ENCODE measurements at places on chromosomes 16 and 17.

GRCh38 chr16:58494981-58495520, 4.9 kb upstream of the NDRG4 start:
- DNase-seq, result peak; percentile 98

DNA sequence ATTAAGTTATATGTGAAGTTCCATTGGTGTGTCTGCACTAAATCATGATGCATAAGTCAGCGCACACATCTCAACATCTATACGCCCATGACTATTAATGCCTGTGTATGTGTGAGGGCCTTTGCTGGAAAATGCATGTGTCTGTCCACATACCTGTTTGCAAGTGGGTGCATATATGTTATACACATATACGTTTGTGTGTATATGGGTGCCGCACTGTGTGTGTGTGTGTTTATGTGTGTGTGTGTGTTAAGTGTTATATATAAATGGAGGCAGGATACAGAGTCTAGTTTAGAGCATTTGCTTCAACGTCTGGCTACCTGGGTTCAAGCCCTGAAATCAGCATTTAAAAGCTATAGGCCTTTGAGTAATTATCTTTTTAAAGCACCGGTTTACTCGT, 19.5 kb downstream of the GP2 start:
- no peak for DNase-seq

DNA sequence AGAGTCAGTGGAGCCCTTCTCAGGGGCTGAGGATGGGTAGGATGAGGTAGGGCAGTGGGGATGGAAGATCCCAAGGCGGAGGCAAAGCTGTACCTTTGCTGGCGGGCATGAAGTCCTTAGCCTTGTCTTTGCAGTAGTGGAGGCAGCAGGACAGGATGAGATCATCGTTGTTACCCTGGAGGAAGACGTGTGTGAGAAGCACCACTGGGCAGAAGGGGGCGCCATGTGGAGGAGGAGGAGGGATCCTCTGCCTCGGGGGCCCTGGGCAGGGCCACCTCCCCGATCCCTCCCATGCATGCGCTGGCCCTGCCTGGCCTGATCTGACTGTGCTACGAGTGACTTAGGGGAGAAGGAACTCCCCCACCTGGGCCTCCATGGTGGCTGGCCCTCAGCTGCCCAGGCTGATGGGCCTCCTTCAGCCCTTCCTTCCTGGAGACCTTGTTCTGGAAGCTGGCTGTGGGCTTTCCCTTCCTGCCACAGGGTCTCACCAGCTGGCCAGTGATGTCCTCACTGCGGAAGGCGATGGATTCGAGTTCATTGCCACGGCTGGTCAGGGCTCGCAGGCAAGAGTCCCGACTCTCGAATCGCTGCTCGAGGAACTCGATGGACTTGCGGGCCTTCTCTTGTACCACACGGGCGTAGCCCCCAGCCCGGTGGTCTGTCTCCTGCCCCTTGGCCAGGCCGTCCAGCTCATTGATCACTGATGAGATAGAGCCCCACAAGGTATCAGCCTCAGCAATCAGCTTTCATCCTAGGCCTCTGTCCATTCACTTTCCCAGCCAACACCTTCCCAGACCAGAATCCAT, 10.3 kb downstream of the HIC1 start:
- DNase-seq, result no peak

DNA sequence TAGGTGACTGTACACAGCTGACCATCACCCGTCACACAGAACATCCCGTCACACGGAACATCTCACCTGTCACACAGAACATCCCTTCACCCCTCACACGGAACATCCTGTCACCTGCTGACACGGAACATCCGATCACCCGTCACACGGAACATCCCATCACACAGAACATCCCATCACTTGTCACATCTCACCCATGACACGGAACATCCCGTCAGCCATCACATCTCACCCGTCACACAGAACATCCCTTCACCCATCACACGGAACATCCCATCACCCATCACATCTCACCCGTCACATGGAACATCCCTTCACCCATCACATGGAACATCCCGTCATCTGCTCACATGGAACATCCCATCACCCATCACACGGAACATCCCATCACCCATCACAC, 3.8 kb downstream of the CPNE7 start:
- no peak for DNase-seq

DNA sequence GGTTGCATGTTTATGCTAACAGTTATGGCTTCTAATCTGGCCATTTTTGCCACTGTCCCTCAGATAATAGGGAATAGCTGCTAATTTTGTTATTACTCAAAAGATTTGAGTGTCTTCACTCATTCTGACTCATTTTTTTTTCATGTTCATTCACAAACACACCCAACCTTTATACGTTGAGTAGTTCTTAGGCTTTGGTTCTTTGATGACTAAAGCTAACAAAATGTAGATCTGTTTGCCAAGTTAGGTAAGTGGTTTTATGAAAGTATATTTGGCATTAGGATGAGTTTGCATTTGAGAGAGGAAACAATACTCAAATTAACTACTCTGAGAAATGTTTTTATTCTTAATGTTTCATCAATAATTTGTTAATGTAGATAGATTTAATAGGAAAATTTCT, 3.6 kb downstream of the MAP2K4 start:
- DNase-seq, result no peak

- no peak for DNase-seq
Observed at GRCh38 chr17:68249354-68249765, 1.5 kb downstream of the AMZ2 start.

GRCh38 chr16:77496934-77497333, 62.1 kb upstream of the ADAMTS18 start:
- no peak for DNase-seq

- no peak for DNase-seq
Observed at GRCh38 chr17:53570731-53571130, 252.0 kb upstream of the KIF2B start.

DNA sequence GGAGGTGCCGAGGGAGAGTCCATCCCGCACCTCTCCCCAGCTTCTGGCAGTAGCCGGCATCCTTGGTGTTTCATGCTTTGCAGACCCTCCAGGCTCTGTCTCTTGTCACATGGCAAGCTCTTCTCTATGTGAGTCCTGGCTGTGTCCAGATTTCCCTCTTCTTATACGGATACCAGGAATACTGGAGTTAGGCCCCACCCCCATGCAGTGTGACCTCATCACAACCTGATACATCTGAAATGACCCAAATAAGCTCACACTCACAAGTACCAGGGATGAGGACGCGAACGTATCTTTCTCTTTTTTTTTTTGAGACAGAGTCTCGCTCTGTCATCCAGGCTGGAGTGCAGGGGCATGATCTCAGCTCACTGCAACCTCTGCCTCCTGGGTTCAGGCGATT, 23.3 kb downstream of the TRAP1 start:
- DNase-seq, result no peak

DNA sequence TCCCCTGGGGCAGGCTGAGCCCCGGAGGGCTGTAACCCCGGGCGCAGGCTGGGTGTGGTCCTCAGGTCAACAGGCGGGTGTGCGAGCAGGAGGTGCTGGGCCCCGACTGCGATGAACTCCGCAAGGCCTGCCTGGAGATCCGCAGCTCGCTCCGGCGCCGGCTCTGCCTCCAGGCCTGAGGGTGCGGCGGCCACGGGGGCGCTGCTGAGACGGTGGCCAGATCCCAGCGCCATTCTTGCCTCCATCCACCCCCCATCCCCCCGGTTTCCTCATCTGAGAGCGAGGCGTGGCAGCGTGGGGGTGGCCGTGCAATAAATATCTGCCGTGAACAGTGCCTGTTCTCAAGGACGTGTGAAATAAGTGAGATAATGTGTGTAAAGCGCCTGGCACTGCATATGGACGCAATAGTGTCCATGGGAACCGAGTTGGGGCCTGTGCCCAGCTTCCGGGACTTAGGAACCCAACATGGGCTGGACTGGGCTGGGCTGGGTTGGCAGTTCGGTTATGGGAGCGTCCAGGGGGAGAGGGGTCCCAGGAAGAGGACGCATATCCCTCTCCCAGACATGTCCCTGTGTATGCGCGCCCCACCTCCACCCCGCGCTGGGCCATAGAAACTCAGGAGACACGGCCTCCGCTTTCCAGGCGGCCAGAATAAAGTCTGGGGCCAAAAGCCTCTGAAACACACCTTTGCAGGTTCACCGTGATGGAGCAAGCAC, 15.0 kb downstream of the ZNF213 start:
- DNase-seq, result no peak

GRCh38 chr16:4365014-4365406, 6.6 kb upstream of the VASN start:
- DNase-seq, result no peak

GRCh38 chr17:27471321-27472269, 15.3 kb downstream of the KSR1 start:
- DNase-seq, result no peak

- DNase-seq, result no peak
Observed at GRCh38 chr17:1229349-1229899, 40.8 kb upstream of the BHLHA9 start.

- peak; percentile 34 for DNase-seq
Observed at GRCh38 chr17:44708401-44709263, at the start of gene DBF4B. TSS of gene DBF4B (plus strand) at chr17:44708665. CDS start at chr17:44708821, 156 bp downstream.

GRCh38 chr16:8293413-8293812, 296.9 kb downstream of the TMEM114 start:
- no peak for DNase-seq

DNA sequence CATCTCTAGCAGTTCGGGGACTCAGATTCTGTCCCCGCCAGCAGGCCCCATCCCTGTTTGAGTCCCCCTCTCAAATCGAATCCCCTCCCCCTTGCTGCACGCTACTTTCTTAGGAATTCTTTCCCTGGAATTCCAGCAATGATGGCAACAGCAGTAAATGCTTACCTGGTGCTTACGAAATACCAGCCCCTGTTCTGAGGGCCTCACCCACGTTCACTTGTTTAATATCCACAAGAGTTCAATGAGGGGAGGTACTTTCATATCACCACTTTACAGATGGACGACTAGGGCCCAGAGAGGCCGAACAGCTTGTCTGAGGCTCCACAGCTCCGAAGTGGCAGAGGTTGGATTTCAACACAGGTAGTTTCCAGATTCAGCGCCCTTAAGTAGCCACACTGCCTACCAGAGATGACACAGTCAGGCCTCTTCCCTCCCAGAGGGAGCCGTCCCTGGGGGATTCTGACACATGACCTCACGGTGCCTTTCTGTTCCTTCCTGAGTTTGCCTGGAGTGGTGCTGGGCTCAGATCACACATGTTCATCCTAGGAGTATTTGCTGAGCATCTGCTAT, 120.7 kb upstream of the GSE1 start:
- DNase-seq, result no peak

- DNase-seq, result no peak
Observed at GRCh38 chr16:67459861-67460150, 21.2 kb downstream of the ATP6V0D1 start.

DNA sequence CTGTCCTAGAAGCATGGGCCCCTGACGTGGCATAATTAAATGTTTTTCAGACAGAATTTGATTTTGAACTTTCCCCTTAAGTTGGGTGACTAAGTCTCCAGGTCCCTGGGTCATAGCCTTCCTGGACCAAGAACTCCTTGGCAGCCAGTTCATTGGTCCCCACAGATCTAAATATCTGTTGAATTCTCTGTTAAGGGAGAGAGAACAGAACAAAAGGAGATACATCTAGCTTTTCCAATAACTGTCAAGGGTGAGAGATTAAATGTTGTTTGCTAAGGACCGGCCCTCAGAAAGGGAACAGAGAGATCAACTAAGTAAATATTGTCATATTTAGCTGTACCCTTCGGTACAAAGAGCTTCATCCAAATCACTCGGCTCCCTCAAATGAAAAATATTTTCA, 78.2 kb upstream of the NOL11 start:
- DNase-seq, result no peak

- no peak for DNase-seq
Observed at GRCh38 chr17:72116661-72117521, 3.9 kb upstream of the SOX9 start.

DNA sequence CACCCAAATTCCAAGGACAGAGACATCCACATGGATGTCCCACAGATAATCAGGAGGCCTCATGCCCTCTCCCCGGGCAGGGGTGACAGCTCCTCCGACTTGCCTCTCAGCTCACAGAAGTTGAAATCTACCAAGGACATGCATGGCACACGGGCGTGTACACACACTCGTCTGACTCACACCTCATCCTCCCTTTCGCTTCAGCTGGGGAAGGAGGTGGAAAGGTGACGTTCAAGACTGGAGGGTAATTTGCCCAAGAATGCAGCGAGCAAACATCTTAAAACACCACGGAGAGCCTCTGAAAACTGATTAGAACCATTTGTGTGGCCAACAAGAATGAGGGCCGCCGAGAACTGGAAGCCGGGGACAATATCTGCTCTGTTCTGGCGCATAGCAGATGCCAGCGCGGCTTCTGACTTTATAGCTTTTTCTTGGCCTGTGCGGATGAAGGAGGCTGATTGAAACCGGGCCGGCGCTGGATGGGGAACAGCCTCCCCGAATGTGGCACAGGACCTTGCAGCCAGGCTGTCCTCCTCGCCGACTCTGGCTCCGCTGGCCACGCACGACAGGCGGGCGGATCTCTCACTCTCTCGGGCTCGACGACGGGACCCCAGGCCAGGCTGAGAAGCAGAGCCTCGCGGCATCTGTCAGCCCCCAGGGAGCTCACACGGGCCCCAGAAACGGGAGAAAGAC, 100.9 kb downstream of the C16orf95 start:
- no peak for DNase-seq

DNA sequence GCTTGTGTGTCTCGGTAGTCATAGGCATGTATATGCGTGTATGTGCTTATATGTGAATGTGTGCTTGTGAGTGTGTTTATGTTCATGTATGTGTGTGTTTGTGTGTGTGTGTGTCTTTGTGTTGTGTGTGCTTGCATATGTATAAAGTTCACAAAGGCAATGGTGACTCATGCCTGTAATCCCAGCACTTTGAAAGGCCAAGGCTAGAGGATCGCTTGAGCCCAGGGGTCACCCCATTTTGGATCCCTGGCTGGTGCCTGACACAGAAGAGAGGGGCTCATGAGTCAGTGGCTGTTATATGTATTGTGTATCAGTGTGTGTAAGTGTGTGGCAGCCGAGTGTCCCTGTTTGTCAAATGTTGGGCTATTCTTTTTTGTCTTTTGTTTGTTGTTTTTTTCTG, 69.3 kb downstream of the ABCC1 start:
- no peak for DNase-seq

GRCh38 chr17:74597069-74597790, 5.1 kb upstream of the CD300LD start:
- DNase-seq, result no peak

DNA sequence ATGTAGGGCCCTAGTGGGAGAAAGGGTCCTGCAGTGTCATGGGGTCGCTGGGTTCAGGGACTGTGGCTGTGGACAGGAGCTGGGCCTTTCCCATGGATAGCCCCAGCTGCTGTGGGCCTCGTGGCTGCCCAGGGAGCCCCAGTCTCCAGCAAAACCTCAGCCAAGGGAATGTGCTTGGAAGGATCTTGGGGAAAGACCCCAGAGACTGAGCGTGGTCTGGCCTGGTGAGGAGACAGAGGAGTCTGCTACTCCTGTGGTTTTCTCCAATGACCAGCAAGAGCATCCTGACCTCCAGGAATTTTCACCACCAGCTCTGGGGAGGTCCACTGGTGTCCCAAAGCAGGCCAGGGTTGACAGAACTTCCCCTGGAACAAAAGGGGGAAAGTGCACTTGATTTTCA, 42.3 kb downstream of the RNF112 start:
- DNase-seq, result no peak

- DNase-seq, result no peak
Observed at GRCh38 chr17:21512307-21513011, 136.3 kb downstream of the KCNJ12 start.

- no peak for DNase-seq
Observed at GRCh38 chr17:50768346-50768761, 1.0 kb upstream of the ANKRD40CL start.

All from cerebellar nuclear complex (tissue), 1 donor.